Stimulated activated CD8-positive, alpha-beta memory T cell treated with anti-CD3 and anti-CD28 coated beads, Interleukin-15, amount 100 ng/mL, for 24 hours (primary cell): ENCODE measurements at places on chromosomes 16 and 17.

- no peak for DNase-seq
Measured at GRCh38 chr17:19896679-19897078, 28.9 kb upstream of the ULK2 start.

- DNase-seq = no peak
Measured at GRCh38 chr17:38733982-38734973, 4.1 kb downstream of the CISD3 start.

GRCh38 chr16:62583414-62583813 is 547.2 kb upstream of the CDH8 start:
- DNase-seq = no peak

- DNase-seq = no peak
Measured at GRCh38 chr17:20225162-20226115, 216.3 kb downstream of the SPECC1 start.

DNA sequence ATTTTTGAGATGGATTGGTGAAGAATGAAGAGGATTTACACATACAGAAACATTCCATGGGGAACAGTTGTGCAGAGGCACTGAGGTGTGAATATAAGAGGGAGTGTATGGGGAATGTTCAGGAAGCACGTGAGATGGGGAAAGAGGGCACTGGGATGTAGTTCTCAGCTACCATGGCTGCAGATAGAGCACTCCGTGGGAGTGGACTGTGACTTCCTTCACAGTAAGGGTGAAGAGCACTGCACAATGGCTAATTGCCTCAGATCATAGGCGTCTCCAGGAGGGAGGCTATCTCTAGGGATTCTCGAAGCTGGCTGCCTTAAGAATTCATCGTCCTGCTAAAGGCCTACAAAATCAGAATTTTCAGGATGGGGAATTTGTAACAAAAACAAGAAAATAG is 7.0 kb downstream of the YPEL2 start:
- DNase-seq = no peak

DNA sequence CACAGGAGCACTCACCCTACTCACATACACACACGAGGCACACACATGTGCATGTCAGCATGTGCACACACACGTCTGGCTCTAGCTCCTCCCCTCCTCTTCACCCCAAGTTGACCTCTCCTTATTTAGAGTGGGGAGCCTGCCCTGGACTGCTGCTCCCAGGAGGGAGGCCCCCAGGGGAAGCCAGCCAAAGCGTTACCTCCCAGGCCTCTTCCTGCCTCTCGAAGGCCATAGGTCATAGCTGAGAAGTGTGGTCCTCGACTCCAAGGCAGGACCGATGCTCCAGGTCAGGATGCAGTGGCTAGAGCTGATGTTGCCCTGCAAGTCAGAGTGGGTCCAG is 18.8 kb downstream of the POLR3K start:
- no peak for DNase-seq
